CD4-positive, alpha-beta memory T cell (primary cell): ENCODE measurements at places on chromosomes 4 and X. TPM values are rescaled to one million over a fixed set of nuclear protein-coding genes. Genes with fewer than 3 reads are reported as not detected.

Gene GRIA3
- not detected for total RNA-seq

Gene CISD2
- total RNA-seq, result 18.5 TPM

Gene HTR2C
- total RNA-seq, result not detected

Gene ZNF41
- total RNA-seq, result 16.1 TPM
